ENCODE measurements at places on chromosomes 5 and 9.

- no peak for DNase-seq
Observed at GRCh38 chr9:72814083-72814597, 138.7 kb downstream of the ALDH1A1 start.

GRCh38 chr5:74093561-74093960 lies 467.6 kb downstream of the ARHGEF28 start:
- DNase-seq: no peak

GRCh38 chr5:604391-604831 lies 7.7 kb upstream of the CEP72 start:
- DNase-seq: no peak

- no peak for DNase-seq
Observed at GRCh38 chr9:114722937-114723620, 41.1 kb upstream of the TEX48 start.
